ENCODE measurements at places on chromosomes 5 and 9.
A peak's percentile ranks its signal among the peaks of the same experiment; 100 is the strongest.

- no peak for DNase-seq
Measured at GRCh38 chr5:146336197-146336596, 2.4 kb upstream of the POU4F3 start.

DNA sequence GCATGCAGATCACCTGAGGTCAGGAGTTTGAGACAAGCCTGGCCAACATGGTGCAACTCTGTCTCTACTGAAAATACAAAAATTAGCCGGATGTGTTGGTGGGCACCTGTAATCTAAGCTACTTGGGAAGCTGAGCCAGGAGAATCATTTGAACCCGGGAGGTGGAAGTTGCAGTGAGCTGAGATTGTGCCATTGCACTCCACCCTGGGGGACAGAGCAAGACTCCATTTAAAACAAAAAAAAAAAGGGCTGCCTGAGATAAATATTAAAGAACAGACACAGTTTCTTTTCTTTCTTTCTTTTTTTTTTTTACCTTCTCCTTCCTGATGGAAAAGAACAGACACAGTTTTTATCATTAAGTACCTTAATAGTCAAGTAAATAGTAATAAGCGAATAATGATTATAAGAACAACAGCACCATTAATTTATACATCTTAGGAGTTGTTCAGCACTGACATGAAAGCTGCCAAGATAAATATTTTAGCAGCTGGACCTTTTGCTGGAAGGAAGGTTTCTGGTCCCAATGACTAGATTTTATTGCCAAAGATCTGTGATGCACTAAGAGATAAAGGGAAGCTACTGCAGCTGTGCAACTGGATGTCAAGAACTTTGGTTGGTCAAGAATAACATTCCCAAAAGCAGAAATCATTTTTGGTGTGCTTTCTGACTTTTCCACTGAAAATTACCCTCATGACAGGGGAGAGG lies 7.0 kb downstream of the CENPP start:
- DNase-seq: no peak

- no peak for DNase-seq
Measured at GRCh38 chr5:132058646-132059042, 1.8 kb upstream of the IL3 start.

GRCh38 chr5:168654211-168654721 lies 75.1 kb upstream of the PANK3 start:
- DNase-seq: no peak

DNA sequence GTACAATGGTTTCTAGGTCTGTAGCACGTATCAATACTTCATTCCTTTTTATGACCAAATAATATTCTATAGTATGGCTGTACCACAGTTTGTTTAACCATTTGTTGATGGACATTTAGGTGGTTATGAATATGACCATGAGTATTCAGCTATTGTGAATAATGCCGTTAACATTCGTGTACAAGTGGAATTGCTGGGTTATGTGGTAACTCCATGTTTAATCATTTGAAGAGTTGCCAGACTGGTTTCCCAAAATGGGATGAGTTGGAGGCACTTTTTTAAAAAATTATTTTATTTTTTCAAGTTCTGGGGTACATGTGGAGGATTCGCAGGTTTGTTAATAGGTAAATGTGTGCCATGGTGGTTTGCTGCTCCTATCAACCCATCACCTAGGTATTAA lies 4.6 kb downstream of the SNX2 start:
- no peak for DNase-seq

DNA sequence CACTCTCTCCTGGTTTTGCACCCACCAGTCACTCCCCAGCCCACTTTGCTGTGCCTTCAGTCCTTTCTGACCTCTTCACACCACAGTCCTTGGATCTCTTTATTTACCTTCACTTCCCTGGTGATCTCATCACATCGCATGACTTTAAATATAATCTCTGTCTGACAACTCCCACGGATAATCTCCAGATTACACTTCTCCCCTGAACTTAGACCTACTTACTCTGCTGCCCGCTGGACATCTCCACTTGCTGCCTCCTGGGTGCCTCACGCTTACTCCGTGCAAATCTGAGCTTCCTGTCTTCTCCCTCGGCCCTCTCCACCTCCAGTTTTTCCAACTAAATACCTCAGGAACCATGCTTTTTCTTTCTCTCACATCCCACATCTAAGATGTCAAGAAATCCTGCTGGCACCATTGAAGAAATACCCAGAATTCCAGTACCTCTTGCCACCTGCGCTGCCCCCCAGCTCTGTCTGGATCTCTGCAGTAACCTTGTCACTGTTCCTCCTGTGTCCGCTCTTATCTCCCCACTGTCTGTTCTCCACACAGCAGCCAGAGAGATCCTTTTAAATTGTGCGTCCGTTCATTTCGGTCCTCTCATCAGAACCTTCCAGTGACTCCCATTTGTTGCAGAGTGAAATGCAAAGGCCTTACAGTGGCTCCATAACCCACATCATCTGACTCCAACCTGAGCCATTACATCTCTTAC lies 9.3 kb downstream of the SFXN1 start:
- DNase-seq: no peak

GRCh38 chr5:128965638-128966302 lies 482 bp downstream of the SLC27A6 start:
- no peak for DNase-seq

DNA sequence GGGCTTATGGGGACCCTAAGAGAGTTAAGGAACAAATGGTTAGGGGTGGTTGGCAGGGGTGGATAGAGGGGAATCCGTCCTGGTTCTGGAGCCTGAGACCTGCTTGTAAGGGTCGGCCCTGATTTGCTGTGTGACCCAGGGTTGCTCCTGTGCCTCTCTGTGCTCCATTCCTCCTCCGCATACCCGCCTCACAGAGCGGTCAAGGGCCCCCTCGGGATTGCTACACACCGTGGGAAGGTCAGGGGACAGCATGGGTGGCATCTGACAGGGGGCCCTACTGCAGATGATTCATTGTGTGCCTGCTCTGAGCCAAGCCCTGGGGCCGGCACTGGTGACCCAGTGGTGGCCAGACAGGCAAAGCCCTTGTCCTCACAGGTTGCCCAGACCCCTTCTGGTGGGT lies 162.3 kb downstream of the GAPVD1 start:
- no peak for DNase-seq

- DNase-seq: no peak
Measured at GRCh38 chr5:112634796-112635195, 102.9 kb upstream of the APC start.

- DNase-seq: peak; percentile 61
Measured at GRCh38 chr9:83981126-83981871, 694 bp downstream of the RMI1 start.

DNA sequence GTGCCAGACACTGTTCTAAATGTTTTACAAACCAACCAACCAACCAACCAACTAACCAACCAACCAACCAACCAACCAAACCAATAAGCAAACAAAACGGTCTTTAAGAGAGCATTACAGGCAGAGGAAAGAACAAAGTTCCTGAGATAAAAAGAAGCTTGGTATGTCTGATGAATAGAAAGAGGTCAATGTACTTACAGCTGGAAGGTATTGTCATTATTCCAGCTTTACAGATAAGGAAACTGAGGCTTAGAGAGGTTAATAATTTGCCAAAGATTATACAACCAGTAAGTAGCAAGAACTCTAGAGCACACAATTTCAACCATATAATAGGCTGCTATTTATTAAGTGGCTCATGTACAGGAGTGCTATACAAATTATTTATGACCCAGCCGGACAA lies 29.6 kb downstream of the C9orf57 start:
- no peak for DNase-seq

GRCh38 chr9:124743686-124744348 lies 27.3 kb downstream of the NR6A1 start:
- DNase-seq: no peak

DNA sequence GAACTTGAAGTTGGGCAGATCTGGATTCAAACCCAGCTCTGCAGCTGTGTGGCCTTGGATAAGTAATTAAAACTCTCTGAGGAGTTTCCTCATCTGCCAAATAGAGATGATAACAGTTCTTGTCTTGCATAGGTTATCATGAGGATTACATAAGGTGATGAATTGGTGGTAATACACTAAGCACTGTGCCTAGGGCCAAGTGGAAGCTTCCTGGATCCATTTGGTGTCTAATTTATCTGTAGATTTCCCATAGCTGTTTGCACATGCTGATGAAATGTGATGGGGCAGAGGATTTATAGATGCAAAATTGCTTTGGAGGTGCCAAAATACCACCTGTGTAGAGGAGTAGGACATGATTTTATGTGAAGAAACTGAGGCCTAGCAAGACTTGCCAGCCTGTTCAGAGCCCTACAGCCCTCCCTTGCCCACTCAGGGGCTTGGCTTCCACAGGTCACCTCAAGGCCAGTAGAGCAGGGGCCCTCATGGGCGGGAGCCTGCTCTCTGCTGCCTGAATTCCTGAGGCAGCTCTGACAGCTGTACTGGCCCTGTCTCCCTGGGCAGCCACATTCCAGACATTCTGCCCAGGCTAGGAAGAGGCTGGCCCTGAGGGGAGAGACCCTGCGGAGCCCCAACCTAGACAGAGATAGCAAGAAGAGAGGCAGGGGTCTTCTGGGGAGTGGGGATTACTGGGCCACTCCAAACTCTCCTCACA lies 5.9 kb upstream of the FAT2 start:
- no peak for DNase-seq

DNA sequence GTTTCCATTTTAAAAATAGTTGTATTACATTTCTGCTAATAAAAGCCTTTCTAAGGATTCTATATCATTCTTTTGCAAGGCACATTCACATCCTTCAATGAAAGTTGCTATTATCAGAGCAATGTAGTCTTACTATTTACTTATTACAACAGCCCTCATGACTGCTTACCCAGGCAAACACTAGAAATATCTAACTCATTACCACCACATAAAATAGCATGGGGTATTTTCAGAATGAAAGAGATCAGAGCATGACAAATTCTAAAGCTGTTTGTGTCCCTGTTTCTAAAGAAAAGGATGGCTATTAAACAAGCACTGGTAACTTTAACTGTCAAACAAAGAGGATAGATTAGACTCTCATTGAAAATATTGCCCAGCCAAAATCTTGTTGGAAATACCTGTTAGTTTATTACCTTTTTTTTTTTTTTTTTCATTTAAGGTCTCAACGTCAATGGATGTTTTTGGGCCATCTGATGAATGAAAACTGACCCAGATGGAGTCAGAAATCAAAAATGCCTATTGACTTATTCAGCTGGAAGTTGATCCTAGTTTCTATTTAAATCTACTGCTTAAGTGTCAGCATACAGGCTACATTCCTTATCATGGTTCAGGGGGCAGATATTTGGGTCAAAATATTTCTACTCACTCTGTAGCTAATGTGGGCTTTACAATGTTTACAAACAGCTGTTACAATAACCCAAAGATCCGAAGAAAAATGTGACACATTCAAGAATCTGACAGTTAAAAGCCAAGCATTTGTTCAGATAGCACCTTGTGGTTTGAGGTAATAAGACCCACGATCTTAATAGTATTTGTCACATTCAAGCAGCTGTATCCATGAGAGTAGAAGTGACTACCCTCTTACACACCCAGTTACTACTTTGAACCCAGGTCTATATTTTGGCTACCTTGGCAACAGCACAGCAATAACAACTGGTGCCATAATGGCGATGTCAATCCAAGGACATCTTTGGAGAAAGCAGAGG lies 554.8 kb upstream of the MEF2C start:
- no peak for DNase-seq

- DNase-seq: no peak
Measured at GRCh38 chr9:81540142-81540710, 149.1 kb downstream of the TLE1 start.

GRCh38 chr5:54095969-54096368 lies 214.4 kb downstream of the ARL15 start:
- no peak for DNase-seq

DNA sequence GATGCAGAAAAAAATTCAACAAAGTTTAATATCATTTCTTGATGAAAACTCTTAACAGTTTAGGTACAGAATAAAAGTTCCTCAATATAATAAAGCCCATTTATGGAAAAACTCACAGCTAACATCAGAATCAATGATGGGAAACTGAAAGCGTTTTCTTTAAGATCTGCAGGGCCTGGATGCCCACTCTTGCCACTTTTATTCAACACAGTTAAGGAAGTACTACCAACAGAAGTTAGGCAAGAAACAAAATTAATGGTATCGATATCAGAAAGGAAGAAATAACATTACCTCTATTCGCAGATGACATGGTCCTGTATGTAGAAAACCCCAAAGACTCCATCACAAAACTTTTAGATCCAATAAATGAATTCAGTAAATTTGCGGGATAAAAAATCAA lies 542.4 kb upstream of the RGMB start:
- no peak for DNase-seq

DNA sequence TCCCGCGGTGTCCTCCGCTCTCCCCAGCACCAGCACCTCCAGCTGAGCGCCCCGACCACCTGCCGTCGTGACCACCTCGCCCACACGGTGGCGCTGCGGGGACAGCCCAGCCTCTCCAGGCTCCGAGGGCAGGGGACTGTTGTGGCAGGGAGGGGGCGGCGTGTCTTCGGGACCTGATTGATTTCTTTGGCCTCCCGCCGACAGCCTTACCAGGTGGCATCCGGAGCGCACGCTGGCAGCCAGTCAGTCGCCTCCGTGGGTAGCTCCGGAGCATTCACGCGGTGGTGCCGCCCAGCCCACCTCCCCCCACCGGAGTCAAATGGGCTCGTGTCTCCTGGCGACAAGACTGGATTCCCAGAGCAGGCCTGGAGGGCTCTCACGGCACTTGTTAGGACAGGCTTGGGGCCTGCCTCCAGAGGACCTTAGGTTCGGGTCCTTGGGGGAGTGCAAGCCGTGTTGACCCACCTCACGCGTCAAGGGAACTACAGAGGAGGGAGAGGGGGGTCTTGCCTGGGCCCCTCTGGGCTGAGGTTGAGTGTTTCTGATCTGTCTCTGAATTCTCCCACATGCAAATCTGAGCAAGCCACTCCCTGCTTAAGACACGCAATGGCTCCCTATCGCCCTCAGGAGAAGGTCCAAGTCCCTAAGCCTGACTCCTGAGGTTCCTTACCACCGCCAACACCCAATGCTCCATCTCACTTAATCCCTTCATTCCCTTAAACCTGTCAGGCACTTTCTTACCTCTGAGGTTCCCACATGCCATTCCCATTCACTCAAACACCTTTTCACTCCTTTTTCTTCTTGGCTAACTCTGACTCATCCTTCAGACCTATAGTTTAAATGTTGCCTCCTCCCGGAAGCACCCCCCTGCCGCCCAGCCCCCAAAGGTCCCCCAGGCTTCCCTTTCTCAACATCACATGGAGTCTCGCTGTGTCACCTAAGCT lies 51.2 kb upstream of the GGTA1 start:
- DNase-seq: peak; percentile 56

GRCh38 chr9:23408874-23409273 lies 417.2 kb downstream of the ELAVL2 start:
- DNase-seq: no peak

- no peak for DNase-seq
Measured at GRCh38 chr5:99636663-99637062, 707.9 kb upstream of the CHD1 start.

DNA sequence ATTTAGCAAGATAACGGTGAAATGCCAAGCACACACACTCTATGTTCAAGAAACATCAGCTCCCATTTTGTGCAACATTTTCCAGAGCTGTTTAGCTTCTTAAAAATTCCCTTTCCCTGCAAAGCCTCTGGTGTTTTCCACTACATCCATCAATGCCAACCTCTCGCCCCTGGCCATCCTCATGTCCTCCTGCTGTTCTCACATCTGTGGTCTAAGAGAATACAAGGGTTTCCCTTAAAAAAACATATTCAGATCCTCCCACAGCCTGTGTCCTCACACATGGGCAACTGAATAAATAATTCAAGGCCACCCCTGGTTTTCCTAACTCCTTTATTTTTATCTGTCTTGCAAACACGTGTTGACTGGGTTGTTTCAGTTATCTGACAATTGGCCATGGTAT lies 70.3 kb downstream of the PAPPA start:
- DNase-seq: no peak
